ENCODE measurements at places on chromosomes 7 and 10.

DNA sequence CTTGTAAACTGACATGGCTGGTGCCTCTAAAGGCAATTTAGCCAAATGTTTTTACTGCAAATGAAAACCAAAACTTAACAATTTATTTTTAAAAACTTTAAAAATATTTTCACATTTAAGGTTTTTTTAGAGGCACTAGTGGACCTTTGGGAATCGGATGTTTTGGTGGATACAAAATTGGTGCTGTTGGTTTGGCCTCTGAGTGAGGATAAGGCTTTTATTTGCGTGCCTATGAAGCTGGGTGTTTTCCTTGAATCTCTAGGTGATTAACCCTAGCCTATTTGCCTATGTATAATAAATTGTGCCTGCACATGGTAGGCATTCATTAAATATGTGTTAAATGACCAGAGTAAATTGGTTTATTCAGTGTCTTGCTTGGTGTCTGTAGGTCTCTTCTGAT, 2.9 kb upstream of the SGCE start:
- DNase-seq: no peak

- DNase-seq: no peak
Measured at GRCh38 chr7:85806321-85806720, 619.5 kb upstream of the SEMA3D start.

DNA sequence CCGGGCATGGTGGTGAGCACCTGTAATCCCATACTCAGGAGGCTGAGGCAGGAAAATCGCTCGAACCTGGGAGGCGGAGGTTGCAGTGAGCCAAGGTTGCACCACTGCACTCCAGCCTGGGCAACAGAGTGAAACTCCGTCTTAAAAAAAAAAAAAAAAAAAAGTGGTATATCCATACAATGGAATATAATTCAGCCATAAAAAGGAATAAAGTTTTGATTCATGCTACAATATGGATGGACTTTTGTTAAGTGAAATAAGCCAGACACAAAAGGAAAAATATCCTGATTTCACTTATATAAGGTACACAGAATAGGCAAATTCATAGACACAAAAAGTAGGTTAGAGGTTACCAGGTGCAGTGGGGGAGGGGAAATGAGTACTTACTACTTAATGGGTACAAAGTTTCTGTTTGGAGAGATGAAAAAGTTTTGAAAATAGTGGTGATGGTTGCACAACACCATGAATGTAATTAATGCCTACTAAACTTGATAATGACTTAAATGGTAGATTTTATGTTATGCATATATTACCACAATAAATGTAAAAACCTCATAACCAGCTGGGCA, 53.9 kb downstream of the FGFR2 start:
- DNase-seq: no peak

- DNase-seq: no peak
Measured at GRCh38 chr10:72375585-72375984, 20.9 kb upstream of the DNAJB12 start.

DNA sequence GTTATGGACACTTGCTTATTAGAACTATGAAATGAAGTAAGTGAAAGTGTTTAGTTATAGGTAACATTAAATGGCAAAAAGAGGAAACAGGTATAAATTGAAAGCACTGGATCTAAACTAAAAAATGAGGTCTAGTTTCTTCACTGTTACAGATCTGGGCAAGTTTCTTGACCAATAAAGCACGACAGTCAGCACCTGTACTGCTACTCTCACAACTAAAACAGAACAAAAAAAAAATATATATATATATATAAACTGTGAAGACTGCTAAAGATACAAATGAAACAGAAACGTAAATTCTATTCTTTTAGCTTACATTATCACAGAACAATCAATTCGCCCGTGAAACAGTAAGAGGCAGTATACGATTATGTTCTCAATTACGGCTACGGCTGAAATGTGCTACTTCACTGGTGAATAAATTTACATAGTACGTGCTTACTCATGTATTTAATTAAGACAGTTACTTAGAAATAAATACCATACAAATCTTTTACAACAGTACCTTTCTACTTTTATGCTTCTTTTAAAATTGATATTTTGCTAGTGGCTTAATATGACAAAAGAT, 4.2 kb downstream of the AHR start:
- DNase-seq: no peak

DNA sequence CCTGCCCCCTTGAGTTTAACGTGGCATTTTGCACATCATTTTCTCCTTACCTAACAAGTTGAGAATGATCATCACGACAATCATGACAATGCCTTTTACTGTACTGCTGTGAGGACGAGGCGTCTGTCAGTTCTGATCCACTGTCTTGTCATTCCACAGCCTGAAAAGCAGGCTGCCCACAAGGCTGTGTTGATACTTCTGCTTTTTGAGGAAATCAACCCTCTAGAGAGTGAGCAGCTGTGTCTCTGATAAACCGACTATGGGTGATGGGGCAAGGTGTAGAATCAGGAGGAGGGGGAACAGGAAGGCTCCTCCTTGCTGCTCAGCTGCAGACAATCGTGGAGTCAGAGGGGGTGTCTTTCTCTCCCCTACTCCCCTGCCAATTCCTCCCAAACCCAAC, 30.6 kb upstream of the C10orf120 start:
- no peak for DNase-seq

GRCh38 chr10:78116361-78116760, 82.7 kb downstream of the RPS24 start:
- DNase-seq: no peak

- no peak for DNase-seq
Measured at GRCh38 chr10:75538144-75538543, 106.7 kb downstream of the LRMDA start.

DNA sequence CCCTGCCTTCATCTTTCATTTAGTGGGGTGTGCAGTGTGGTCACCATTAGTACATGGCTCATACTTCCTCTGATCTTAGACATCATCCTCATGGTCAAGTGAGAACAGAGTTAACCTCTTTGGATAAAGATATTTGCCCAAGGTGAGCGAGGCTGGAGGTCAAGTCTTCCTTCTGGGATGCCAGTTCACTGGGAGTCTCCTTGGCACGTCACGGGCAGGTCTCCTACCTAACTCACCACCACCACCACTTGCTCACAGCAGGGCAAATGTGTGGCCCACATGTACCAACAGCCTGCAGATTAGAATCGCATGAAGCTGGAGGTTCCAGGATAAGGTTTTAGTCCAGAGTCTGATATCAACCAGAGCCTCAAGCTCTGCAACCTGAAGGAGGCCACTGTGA, 164.6 kb downstream of the USP6NL start:
- DNase-seq: no peak
